Stimulated activated CD4-positive, alpha-beta T cell treated with anti-CD3 and anti-CD28 coated beads, TNF-alpha, amount 100 ng/mL, for 1 hour (primary cell): ENCODE measurements at places on chromosomes 1 and 21.
A peak's percentile ranks its signal among the peaks of the same experiment; 100 is the strongest.

- peak; percentile 19 for DNase-seq
These were observed 48.0 kb downstream of the TBCE start for GRCh38 chr1:235415008-235415904.

DNA sequence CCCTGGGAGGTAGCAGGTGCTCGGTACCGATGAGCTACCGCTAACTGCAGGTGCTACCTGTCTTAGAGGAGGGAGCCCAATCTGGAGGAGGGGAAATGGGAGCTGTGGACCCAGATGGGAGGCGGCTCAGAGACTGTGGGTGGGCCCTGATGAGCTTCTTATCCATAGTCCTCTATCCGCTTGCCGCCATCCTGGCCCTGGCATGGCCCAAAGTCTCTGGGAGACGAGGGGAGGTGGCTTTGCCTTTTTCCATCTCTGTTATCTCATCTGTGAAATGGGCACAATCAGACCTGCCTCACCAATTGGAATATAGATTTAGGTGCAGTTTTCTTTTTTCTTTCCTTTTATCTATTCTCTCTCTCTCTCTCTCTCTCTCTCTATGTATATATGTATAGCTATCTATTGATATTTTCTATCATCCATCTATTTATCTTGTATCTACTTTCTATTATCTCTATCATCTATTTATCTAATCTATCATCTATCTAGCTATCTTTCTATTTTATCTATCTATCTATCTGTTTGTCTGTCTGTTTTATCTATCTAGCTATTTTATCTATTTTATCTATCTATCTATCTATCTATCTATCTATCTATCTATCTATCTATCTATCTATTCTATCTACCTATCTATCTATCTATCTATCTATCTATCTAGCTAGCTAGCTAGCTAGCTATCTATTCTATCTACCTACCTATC is 16.5 kb downstream of the TNFRSF1B start:
- no peak for DNase-seq

DNA sequence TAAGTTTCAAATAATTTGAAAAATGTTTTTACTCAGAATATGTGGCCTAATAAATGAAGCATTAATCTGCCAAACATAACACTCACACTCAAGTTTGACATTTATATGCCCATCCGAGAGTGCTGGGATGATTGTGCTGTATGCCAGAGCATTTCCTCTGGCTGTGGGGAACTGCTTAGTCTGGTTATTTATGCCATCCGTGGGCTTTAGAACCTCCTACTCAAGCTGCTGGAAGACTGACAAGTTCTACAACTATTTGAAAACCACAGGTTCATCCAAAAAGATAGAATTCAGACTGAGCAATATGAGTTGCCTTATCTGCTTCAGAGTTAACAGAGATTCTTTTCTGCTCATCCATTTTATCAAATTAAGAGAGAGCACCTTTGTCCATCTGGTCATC is 25.9 kb downstream of the PCNX2 start:
- no peak for DNase-seq

GRCh38 chr1:98382586-98382985 is 278.9 kb upstream of the SNX7 start:
- DNase-seq = no peak

DNA sequence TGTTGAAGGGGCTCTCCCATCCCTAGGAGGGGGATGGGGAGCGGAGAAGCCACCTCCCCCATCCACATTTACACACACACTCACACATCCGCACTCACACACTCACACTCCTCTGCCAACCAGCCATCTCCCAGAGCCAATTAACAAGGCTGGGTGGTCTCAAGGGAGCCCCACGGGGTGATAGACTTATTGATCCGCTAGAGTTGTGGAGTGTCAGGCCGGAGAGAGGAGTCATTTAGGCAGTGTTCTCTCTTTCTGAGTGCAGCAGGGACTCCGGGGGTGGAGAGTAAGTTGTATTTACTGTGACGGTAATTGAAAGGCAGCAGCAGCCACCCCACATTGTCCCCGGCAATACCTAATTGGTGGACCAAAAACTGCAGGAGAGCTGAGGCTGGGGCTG is 61.6 kb downstream of the KLHDC7A start:
- DNase-seq = no peak

- DNase-seq = no peak
These were observed 200.0 kb downstream of the SLC45A1 start for GRCh38 chr1:8517661-8518489.

DNA sequence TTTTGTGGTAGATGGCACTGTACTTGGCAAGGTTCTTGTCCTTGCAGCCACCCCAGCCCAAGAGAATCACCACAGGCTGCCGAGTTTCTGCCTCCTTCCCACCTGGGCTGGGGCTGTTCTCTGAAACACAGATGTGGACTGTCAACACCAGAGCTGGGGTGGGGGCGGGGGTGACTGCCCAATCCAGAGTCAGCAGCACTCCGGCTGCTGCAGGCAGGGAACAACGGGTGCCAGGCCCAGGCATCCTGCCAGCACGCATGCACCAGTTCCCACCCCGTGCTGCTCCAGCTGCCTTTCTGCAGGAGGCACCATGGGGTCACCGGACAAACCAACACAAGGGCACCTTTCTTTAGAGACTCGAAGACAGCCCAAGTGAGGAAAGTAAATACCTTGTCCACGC is 14.1 kb downstream of the TMEM53 start:
- DNase-seq = no peak

- DNase-seq = no peak
These were observed 32.8 kb upstream of the CD1D start for GRCh38 chr1:158147869-158148268.

DNA sequence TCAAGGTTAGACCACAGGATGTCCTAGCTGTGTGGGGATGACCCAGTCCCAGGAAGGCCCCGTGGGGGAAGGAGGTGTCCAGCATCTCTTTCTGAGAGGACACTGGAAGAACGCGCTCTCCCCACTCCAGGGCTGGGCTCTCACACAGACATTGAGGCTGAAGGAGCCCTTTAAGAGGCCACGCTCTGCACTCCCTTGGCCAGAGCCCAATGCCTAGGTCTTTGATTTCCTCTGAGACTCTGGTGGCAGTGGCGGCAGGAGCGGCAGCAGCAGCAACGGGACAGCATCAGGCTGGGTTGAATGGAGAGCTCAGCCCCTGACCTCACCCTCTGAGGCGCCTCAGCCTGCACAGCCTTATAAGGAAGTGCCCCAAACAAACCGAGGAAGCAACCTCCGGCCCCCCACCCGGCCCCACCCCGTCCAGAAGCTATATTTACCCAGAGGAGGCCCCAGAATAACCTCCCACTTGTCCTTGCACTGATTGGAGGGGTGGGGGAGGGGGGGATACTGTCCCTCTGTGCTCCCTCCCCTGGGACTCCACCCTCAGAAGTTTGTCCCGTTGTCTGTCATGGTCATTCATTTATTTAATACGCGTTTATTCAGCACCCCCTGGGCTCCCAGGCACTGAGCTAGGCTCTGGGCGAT is 12.3 kb downstream of the NES start:
- no peak for DNase-seq

DNA sequence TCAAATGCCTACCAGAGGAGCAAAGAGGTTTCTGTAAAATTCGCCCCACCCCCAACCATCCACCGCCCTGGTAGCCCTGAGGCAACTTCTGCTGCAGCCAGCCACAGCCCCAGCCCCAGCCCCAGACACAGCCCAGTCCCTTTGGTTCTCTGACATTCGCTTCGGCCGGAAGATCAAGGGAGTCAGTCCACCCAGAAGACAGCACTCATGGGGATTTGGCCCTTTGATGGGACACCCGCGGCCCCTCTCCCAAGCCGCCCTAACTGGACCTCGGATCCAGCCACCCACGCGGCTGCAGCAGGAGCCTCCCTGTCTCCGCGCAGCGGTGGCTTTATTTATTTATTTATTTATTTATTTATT is 3881.0 kb downstream of the SRGAP2C start:
- DNase-seq = no peak

- no peak for DNase-seq
These were observed 105.4 kb downstream of the KCTD3 start for GRCh38 chr1:215672482-215672881.

- DNase-seq = no peak
These were observed 355.9 kb upstream of the AJAP1 start for GRCh38 chr1:4298361-4299083.

DNA sequence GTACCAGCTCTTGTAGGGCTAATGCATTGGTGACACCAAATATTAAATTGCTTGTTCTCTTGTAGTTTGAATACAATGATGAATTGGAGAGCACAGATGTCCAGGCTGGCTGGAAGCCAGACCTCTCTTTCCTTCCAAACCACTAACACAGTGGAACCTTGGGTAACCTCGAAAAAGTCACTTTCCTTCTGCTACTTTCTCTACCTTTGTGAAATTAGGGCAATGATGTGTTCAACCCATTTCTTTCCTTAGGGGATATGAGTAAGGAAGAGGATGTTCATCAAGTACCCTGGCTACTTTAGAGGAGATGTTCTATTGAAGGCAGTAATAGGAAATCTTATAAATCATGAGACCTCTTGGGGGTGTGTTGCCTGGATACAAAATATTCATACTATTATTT is 55.7 kb downstream of the XCL2 start:
- no peak for DNase-seq

DNA sequence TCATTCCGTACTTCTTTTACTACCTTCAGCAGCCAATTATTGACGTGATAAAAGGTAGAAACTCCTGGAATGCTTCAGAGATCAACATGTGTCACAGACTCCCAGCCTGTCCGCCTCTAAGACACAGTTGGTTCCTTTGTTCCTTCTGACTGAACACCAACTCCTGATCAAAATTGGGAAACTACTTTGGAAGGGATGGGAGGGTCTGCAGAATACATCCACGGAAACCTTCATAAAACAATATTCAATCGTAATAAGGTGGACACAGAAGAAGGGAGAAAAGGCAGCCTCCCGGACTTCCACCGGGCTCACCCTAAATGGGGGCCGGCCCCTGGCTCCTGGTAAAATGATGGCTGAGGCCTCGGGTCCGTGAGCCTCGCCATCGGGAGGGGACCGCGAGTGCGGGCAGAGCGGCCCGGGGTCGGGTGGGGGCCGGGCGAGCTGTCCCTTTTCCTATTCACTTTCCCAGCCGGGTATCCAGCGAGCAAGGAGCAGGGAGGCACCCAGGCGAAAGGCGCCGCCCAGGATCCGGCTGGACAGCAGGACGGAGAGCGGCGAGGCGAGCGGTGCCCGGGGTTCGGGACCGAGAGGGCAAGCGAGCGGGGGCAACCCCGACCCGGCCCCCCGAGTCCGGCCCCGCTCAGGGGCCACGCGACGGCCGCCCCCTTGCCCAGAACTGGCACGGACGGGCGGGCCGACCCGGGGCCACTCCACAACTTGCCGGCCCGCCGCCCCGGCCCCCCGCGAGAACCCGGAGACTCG is 805 bp downstream of the NRIP1 start:
- DNase-seq = no peak

DNA sequence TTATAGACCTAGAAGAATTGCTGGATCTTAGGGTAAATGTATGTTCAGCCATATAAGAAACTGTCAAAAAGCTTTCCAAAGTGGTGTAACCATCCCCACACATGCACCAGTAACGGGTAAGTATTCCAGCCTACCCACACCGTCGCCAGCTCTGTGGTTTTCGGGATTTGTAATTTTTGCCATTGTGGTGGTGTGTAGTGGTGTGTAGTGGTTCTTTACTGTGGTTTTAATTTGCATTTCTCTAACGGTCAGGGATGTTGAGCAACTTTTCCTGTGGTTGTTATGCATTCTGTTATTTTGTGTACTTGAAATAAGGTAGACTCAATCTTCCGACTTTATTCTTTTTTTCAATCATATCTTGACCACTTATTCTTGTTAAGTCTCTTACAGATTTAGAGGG is 342.4 kb upstream of the AJAP1 start:
- DNase-seq = no peak

- DNase-seq = no peak
These were observed 504.6 kb upstream of the NR5A2 start for GRCh38 chr1:199522936-199523335.

DNA sequence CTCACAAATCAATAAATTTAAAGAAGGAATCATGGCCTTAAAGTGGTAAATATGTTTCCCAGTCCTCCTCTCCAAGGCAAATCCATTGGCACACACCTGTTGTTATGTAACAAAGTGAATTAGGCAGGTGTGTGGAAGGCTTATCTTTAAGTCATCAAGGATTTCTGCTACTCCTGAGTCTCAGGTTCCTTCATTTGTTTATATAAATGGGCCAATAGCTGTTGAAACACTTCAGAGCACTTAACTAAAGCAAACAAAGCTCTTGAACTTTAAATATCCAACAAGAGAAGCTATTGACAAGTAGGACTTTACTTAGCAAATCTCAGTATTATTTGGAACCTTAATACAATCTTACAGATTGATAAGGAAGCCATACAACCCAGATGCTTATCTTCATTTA is 99.3 kb upstream of the ESRRG start:
- no peak for DNase-seq

GRCh38 chr1:224554056-224554455 is 62.1 kb upstream of the CNIH3 start:
- no peak for DNase-seq

- no peak for DNase-seq
These were observed 180.3 kb upstream of the RGS18 start for GRCh38 chr1:191977874-191978506.

DNA sequence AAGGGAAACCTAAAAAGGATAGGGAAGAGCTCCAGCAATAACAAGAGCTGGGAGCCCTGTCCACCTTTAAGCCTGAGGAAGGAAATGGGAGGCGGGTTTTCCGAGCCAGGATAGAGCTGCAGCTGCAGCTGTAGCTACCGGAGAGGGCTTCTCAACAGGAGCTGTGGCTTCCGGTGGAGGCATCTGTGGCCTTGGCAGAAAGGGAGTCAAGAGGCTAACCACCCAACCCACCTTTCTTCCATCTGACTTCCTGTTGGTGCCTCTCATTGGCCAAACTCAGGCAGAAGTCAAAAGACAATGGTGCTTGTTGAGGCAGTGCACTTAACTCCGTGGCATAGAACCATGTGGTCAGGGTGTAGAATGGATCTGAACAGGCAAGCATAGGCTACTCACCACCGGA is 313.1 kb upstream of the DAB1 start:
- DNase-seq = no peak

GRCh38 chr1:84370831-84371394 is 27.4 kb upstream of the DNASE2B start:
- DNase-seq = no peak

DNA sequence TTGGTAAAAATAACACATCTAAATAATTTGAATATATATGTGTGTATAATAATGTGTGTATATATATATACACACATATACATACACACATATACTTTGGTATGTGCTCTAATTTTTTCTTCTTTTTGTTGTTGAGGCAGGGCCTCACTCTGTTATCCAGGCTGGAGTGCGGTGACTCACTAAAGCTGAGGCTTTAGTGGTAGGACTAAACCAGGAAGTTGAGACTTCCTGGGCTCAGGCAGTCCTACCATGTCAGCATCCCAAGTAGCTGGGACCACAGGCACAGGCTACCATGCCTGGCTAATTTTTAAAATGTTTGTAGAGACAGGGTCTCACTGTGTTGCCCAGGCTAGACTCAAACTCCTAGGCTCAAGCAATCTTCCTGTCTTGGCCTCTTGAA is 46.7 kb upstream of the CXADR start:
- DNase-seq = no peak
